ENCODE measurements at places on chromosomes 4 and X. TPM values are rescaled to one million over a fixed set of nuclear protein-coding genes. Genes with fewer than 3 reads are reported as not detected.

KLHL34 gene
- not detected for total RNA-seq

GRIA3 gene
- 0.32 TPM for total RNA-seq

ODAPH gene
- not detected for total RNA-seq

GPR143 gene
- 1.5 TPM for total RNA-seq

All from bladder microvascular endothelial cell (primary cell).